ENCODE measurements at places on chromosomes 13 and 19.

DNA sequence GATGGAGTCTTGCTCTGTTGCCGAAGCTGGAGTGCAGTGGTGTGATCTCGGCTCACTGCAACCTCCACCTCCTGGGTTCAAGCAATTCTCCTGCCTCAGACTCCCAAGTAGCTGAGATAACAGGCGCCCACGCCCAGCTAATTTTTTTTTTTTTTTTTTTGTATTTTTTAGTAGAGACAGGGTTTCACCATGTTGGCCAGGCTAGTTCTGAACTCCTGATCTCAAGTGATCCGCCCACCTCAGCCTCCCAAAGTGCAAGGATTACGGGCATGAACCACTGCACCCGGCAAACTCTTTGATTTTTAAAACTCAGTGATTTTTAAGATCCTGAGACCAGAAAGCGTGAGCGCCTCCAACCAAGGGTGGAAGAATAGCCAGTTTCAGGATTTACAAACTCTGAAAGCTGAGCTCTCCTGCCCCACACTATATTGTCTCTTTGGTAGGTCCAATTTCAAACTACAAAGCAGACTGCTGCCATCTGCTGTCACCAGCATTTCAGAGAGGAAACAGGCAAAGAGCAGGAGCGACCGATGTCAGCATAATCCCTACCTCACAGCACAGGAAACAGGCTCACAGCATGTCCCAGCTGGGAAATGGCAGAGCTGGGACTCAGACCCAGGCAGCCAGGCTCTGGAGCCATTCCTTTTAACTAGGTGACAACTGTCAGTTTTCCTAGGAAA is 9.2 kb downstream of the NOSIP start:
- DNase-seq: no peak

DNA sequence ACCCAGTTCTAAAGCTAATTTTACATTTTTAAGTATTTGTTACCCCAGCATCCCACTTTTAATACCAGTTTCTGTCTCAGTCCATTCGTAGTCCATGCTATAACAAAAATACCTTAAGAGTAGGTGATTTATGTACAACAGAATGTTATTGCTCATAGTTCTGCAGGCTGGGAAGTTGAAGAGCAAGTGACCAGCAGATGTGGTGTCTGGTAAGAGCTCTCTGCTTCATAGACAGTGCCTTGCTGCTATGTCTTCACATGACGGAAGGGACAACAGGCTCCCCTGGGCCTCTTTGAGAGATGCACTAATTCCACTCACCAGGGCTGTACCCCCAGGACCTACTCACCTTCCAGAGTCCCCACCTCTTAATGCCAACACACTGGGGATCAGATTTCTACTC is 96.6 kb downstream of the COL4A2 start:
- no peak for DNase-seq

- no peak for DNase-seq
Observed at GRCh38 chr13:45021250-45021649, 31.9 kb downstream of the GPALPP1 start.

DNA sequence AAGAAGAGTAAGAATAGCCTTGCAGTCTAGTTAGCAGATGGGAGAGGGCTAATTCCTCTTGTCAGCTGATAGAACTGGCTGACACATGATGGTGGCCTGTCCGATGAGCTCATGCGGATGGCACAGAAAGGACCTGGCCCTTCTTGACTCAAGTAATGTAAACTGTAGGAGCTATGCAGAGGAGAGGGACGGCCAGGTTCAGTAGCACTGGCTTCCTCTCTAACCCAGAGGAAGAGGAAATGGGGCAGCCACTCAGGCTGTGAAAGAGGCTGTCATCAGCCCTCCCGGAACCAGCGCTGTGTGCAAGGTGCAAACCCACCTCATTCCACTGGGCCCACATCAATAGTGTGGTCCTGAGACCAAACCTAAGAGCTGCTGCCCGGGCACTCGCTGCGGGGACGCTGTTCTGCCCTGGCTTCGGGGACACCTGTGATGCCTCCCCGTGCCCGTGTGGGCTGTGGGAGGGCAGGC is 30.8 kb upstream of the USE1 start:
- DNase-seq: no peak

- DNase-seq: no peak
Observed at GRCh38 chr13:109383683-109384082, 402.7 kb downstream of the IRS2 start.

DNA sequence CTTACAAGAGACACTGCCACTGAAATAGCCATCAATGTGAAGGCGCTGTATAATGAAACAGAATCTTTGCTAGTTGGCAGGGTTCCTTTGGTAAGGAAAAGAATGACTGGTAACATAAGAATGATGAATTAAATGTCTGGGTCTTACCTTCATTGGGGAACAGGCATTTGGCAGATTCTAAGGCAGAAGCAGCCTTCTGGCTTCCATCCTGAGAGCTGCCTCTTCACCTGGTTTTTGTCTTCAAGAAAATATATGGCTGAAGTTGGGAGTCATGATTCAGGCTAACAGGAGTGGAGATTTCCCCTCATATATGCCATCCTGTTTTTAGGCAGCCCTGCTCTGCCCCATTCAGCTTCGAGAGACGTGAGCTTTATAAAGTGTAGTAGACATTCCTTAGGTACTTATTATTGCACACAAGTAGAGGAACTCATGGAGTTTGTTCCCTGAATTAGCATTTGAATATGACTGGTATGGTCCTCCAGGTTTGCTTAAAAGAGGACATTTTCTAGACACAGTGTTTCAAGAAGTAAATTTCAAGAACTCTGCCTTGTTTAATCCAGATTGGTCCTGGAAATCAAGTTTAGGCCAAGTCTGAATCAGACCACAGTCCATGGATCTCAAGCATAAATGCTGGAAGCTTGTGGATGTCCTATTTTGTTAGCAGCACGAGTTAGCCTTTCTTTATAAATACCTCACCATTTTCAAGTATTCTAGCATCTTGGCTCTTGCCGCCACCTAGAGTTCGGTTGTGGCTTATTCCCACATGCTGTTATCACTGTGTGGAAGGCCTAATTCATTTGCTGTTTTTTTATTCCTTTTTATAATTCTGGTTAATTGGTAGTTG is 56.2 kb upstream of the AKAP11 start:
- no peak for DNase-seq

DNA sequence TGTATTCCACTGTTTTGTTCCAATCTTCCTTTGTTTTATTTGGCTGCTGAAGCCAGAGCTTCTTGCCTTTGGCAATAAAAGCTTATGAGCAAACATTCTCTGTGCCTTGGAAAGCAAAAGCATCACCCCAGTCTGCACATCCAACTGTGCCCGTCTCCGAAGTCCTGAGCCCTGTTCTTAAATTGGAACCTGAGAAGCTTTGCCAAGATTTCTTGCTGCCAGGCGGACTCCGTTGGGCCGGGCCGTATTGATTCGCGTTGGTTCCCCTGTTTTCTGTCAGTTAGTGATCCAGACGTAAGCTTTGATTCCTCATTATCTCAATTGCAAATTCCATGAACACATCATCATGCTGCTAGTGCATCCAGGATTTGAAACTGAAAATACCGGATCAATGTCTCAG is 793.0 kb downstream of the OLFM4 start:
- DNase-seq: no peak

DNA sequence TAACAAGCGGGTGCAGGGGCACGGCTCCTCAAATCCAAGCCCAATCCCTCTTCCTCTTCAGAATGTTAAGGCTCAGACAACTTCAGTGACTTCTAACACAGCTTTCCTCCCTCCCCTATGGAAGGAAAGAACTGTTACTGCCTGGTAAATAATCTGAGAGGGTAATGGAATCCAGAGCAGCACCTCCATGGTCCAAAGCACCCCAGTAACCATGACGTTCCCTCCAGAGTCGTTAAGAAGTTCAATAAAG is 969 bp downstream of the AKT2 start:
- DNase-seq: no peak

- peak; percentile 78 for DNase-seq
Observed at GRCh38 chr13:27792393-27793218, at the start of gene GSX1. TSS of gene GSX1 (plus strand) at chr13:27792483. CDS start at chr13:27792691, 208 bp downstream.

DNA sequence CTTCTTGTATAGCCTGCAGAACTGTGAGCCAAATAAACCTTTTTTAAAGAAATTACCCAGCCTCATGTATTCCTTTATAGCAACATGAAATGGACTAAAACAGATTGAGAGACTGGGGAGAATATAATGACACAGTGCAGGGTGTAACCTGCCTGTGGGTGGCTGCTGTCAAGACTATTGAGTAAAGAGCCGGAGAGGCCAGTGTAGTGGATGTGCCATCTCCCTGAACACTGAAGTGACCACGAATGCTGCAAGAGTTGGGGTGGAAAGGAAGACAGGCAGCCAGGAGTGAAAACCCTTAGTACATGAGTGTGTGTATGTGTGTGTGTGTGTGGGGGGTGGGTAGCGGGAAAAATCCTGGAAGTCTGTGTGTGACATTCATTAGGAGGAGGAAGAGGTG is 55.2 kb upstream of the FLT1 start:
- no peak for DNase-seq

- no peak for DNase-seq
Observed at GRCh38 chr13:101397742-101398141, 18.6 kb downstream of the NALCN start.

GRCh38 chr13:28719227-28720055 is 671 bp upstream of the SLC46A3 start:
- no peak for DNase-seq

- no peak for DNase-seq
Observed at GRCh38 chr13:61965756-61966155, 550.1 kb upstream of the PCDH20 start.

GRCh38 chr19:49689133-49690078 is at the start of gene ADM5:
TSS of gene ADM5 (plus strand) at chr19:49689594. CDS start at chr19:49689838, 244 bp downstream.
- no peak for DNase-seq
